ENCODE measurements at places on chromosomes 3 and 15.

DNA sequence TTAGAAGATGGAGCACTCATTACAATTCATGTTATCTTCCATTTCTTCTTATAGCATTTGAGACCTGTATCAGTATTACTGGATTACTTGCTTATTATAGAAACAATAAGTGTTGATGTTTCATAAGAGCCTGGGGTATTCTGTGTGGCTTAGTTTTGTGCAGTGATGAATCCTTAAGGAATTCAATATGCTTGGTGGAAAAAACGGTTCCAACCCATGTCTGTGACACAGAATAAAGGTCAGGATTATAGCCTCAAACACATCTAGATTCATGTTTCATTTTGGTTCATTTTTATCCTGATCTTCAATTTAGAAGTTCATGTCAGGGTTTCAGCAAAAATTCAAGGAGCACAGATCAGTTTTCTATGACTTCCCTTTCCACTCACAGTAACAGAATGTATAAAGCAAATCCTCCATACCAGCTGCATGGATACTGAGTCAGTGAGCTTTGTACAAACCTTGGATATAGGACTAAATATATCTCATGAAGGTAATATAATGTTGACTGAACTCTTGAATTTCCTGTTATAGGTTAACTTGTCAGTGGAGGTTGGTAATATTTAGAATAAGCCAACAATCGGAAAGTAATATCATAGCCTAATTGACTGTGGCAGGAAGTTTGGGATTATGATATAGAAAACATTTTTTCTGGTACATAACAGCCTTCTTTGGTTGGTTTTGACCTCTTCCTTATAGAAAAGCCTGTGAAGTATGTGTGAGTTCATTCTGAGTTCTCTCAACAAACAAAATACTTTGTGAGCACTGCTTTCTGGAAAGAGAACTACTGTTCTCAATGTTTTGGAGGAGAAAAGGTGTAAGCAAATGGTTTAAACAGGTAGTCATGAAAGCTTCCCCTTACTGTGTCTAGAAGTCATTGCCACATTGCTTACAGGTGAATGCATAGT lies 218.2 kb upstream of the TPM1 start:
- DNase-seq: no peak

- DNase-seq: no peak
Observed at GRCh38 chr15:47674586-47675232, 42.6 kb upstream of the SEMA6D start.

- DNase-seq: no peak
Observed at GRCh38 chr15:70127770-70128413, 30.2 kb upstream of the TLE3 start.

GRCh38 chr15:87746333-87746732 lies 510.2 kb downstream of the NTRK3 start:
- DNase-seq: no peak

- no peak for DNase-seq
Observed at GRCh38 chr3:71303627-71304200, 279.8 kb downstream of the FOXP1 start.

- no peak for DNase-seq
Observed at GRCh38 chr15:41605566-41605965, 46.6 kb downstream of the TYRO3 start.

- peak; percentile 63 for DNase-seq
Observed at GRCh38 chr15:78033864-78034263, 43.6 kb downstream of the TBC1D2B start.

- DNase-seq: peak; percentile 24
Observed at GRCh38 chr15:63599401-63600000, 2.3 kb downstream of the FBXL22 start.

- no peak for DNase-seq
Observed at GRCh38 chr3:152292366-152292765, 23.6 kb downstream of the MBNL1 start.

DNA sequence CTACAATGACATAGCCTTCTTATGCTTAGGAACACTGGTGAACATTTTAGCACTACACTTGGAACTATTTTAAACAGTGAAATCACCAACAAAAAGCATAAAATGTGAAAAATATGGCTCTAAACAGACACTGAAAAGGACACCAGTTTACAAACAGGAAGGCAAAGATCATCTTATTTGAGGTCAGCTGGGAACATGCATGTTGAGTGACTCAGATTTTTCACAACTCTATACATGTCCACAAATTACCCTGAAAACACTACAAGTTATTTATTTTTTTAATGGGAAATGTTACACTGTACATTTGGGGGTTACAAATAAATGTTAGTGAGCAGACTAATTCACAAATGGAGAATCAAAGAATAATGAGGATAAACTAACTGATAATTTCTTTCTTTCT lies 12.5 kb upstream of the GK5 start:
- no peak for DNase-seq

- no peak for DNase-seq
Observed at GRCh38 chr3:191555037-191555436, 94.1 kb downstream of the PYDC2 start.

GRCh38 chr15:40439960-40440742 lies 602 bp upstream of the BAHD1 start:
- DNase-seq: no peak

DNA sequence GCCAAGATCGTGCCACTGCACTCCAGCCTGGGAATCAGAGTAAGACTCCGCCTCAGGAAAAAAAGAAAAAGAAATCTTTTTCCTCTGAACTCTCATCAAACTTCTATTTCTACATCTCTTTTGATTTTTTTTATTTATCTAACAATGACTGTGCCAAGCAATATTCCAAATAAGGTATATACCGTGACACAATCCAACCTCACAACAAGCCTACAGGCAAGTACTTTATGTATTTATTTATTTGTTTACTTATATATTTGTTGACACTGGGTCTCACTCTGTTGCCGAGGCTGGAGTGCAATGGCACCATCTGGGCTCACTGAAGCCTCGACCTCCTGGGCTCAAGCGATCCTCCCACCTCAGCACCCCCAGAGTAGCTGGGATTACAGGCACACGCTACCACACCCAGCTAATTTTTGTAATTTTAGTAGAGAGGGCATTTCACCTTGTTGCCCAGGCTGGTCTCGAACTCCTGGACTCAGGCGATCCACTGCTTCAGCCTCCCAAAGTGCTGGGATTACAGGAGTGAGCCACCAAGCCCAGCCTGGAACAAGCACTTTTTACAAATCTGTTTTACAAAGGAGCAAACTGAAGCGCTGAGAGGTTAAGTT lies 94.9 kb upstream of the CHD2 start:
- DNase-seq: no peak
